ENCODE measurements at places on chromosomes 12 and 14. TPM values are rescaled to one million over a fixed set of nuclear protein-coding genes. Genes with fewer than 3 reads are reported as not detected.

ENDOU gene
- polyA plus RNA-seq = 0.06 TPM

TAS2R43 gene
- not detected for polyA plus RNA-seq

SIX4 gene
- 4.7 TPM for polyA plus RNA-seq

KRT77 gene
- polyA plus RNA-seq = not detected

ANO2 gene
- 0.05 TPM for polyA plus RNA-seq

GRCh38 chr12:64039281-64039871 is 182.7 kb downstream of the KICS2 start:
- DNase-seq = no peak

DNA sequence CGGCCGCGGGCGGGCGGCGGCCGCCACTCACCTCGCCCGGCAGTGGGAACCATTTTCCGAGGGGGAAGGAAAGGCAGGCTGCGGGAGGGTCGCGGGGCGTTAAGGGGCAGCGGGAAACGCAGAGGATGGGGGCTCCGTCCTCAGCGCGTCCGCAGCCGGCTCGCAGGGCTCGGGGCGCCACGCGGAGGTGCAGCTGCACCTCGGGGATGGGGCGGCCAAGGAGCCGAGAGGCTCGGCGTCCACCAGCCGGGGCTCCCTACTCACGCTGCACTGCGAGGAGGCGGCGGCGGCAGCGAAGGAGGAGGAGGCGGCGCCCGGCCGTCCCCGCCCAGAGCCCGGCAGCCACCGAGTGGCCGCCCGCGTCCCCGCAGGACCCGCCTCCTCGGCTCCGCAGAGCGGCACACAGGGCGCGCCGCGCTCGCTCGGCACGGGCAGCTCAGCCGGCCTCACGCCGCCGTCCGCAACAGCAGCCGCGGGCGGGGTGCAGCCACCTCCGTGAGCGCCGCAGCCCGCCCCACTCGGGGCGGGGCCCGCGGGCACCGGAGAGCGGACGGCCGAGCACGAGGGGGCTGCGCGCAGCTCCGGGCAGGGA is at the start of gene ATP2B1:
Gene ATP2B1 (minus strand): TSS at position 274 of the 592 bp plus-strand sequence. CDS start 52,952 bp downstream, outside the sequence.
- no peak for DNase-seq

All from BJ (cell line).